Activated T-cell treated with anti-CD3 and anti-CD28 coated beads, Interleukin-2, amount 50 U/mL, for 24 hours (primary cell): ENCODE measurements at places on chromosomes 13 and 19.
A peak's percentile ranks its signal among the peaks of the same experiment; 100 is the strongest.

GRCh38 chr13:113166266-113166665, 7.8 kb downstream of the PROZ start:
- DNase-seq, result no peak

GRCh38 chr13:100597253-100597652, 8.7 kb upstream of the GGACT start:
- DNase-seq, result no peak

DNA sequence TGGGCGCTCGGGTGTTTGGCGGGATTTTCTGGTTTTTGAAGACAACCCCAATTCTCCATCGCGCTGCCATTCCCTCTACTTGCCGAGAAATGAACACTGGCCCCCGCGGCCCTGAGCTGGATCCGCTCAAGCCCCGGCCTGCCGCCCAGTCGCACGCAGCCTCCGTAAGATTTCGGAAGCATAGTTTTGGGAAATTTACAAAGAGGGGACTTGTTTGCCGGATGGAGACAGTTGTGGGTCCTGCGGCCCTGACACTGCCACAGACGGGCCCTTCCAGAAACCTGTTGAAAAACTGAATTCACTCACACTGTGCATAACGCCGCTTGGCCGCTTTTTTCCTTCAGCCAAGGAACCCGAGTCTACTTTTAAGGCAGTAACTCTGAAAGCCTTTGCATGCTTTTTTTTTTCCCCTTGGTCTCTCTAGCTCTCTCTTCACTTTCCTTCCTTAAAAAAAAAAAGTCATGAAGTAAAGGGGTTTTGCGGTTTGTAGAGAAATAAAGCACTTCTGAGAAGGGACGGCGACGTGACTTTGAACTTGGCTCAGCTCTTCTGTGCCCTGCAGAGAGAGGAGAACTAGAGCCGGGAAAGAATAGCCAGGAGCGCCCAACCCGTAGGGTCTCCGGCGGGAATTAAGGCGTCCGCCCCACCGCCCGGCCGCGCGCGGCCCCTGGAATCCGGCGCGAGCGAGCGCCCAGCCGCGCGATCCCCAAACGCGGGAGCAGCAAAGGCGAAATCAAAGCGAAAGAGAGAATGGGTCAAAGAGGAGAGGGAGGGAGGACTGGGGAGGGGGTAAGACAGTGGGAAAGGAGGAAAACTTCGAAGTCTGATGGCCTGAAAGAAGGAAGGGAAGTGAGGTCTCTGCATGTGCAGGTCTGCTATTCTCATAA, 3.4 kb upstream of the ZIC2 start:
- no peak for DNase-seq

- DNase-seq, result no peak
Measured at GRCh38 chr13:93746589-93746988, 520.0 kb downstream of the GPC6 start.

DNA sequence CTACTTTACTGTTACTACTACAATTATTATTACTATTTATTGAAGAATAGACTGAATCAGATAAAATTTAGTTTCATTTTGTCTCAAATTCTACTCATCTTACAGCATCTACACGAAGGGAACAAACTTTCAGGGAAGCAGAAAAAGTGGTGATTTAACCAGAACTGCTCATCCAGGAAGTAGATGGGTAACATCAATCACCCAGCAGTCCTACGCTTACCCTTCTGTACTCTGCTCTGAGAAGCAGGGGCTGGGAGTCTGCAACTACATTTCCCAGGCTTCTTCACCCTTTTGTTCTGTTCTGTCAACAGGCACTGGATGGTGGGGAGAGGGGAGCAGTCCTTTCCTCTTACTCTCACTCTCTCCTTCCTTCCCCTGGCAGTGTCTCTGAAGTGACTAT, 31.4 kb upstream of the GGACT start:
- DNase-seq, result no peak

GRCh38 chr13:75402787-75403186, 79.2 kb downstream of the TBC1D4 start:
- DNase-seq, result no peak

- DNase-seq, result no peak
Measured at GRCh38 chr19:10503002-10503789, at the start of gene KEAP1. KEAP1 (minus strand) TSS chr19:10503356; CDS start chr19:10500033, 3,323 bp downstream.

DNA sequence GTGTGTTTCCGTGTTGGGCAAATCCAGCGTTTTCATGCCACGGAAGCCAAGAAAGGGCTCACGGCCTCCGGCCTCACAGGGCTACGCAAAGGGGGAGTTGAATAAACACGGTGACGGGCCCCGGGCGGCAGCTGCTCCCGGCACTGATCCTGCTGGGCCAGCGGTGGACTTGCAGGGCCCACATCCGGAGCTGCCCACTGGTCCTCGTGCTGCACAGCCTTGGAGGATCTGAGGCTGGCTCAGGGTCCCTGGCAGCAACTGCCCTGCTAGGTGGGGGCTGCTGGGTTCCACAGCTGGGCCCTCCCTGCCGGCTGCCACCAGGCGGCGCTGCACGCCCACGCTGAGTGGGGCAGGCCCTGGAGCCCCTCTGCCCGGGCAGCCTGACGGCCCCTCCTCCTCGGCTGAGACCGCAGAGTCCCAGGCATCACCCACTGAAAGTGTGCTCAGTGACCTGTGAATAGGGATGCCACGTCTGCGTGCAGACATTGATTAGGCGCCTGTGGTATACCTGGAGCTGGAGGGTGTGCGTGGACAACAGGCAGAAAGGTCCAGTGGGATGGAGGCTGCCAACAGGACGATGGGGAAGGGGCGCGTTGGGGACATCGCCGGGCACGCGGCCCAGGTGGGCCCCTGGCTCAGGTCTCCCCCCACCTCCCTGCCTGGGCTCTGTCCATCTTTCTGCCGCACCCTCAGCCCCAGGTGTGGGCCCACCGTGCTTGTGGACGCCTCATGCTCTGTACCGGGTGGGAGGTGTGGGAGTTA, 5.3 kb upstream of the HCN2 start:
- peak; percentile 81 for DNase-seq

DNA sequence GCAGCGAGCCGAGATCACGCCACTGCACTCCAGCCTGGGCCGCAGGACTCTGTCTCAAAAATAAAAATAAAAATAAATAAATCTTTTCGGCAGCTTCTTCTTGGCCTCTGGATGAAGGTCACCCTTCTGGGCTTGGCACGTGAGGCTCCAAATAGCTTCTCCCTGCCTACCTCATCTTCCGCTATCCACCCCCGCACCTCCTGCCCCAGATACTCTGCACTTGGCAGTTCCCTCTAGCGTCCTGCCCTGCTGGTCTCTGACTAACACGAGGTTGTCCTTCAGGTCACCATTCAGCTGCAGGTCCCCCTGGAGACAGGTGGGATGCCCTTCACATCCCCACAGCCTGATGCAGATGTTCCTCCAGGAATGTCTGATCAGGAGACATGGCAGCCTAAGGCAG, 8.5 kb upstream of the CCL25 start:
- DNase-seq, result no peak

- no peak for DNase-seq
Measured at GRCh38 chr19:27676877-27677276, 1536.1 kb downstream of the UQCRFS1 start.

- peak; percentile 43 for DNase-seq
Measured at GRCh38 chr13:113151745-113152690, 6.4 kb upstream of the PROZ start.

DNA sequence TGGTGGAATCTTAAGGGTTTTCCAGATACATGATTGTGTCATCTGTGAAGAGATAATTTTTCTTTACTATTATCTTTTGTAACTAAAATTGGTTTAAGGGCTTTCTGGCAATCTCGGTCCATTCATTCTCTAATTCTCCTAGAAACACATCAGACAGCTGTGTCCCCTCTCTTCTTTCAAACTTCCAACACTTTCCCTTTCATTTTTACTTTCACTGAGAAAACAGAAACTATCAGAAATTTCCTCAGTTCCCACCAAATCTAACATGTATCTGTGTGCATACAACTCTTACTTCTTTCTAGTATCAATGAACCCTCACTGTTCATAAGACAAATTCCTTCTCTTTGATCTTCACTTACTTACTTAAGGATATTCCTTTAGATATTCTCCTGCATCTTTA, 40.2 kb downstream of the KCNRG start:
- DNase-seq, result no peak

DNA sequence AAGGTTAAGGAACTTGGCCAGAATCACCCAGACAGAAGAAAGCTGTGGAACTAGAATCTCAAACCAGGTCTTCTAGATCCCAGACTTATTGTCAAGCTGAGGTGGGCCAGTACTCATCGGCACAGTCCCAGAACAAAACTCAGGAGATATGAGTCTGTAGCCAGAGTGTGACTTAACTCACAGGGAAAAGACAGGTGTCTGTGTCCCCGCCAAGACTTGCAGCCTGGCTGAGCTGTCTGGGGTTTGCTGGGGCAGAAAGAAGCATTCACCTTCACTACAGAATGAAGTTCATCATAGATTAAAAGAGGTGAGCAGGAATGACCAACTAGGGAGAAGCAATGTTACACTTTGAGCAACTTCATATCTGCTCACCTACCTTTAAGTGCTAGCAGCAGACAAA, 257.2 kb downstream of the FOXO1 start:
- no peak for DNase-seq

GRCh38 chr13:113962975-113963374, 10.9 kb downstream of the C13orf46 start:
- DNase-seq, result no peak
